Frontal cortex (tissue), 4 donors: ENCODE measurements at places on chromosomes 5 and 9. TPM values are rescaled to one million over a fixed set of nuclear protein-coding genes. Genes with fewer than 3 reads are reported as not detected.

NPM1 gene
- total RNA-seq = 414 TPM

FNIP1 gene
- 54.2 TPM for total RNA-seq

SLC34A1 gene
- total RNA-seq = not detected

C9orf50 gene
- not detected for total RNA-seq

GLDC gene
- 13.5 TPM for total RNA-seq

DIPK1B gene
- 26.9 TPM for total RNA-seq

CTSV gene
- 0.41 TPM for total RNA-seq

TDRD7 gene
- 20.4 TPM for total RNA-seq

FAM221B gene
- not detected for total RNA-seq

THOC3 gene
- 42.0 TPM for total RNA-seq

KIF4B gene
- total RNA-seq = 0.41 TPM

TTC16 gene
- not detected for total RNA-seq

SERF1A gene
- total RNA-seq = 26.1 TPM

OLFM1 gene
- 69.7 TPM for total RNA-seq

IRX2 gene
- under 0.01 TPM for total RNA-seq

IL9 gene
- not detected for total RNA-seq

SLC25A2 gene
- total RNA-seq = not detected

RAPGEF1 gene
- 28.1 TPM for total RNA-seq

DMGDH gene
- 3.7 TPM for total RNA-seq

NIM1K gene
- total RNA-seq = 8.2 TPM

DNAJB5 gene
- 57.1 TPM for total RNA-seq

IL4 gene
- not detected for total RNA-seq

SMIM33 gene
- not detected for total RNA-seq

TRIM7 gene
- total RNA-seq = 2.0 TPM

PTPRD gene
- total RNA-seq = 191 TPM

RFX3 gene
- total RNA-seq = 72.2 TPM

PRELID1 gene
- 42.4 TPM for total RNA-seq

DOCK8 gene
- 2.4 TPM for total RNA-seq

CER1 gene
- not detected for total RNA-seq

RGMB gene
- total RNA-seq = 34.6 TPM

CCL21 gene
- not detected for total RNA-seq

ANKRD18B gene
- total RNA-seq = not detected

PDZD2 gene
- 14.7 TPM for total RNA-seq

IFNK gene
- not detected for total RNA-seq

IRGM gene
- not detected for total RNA-seq

KCNV2 gene
- total RNA-seq = not detected

ITGA2 gene
- 2.0 TPM for total RNA-seq

JMY gene
- 39.9 TPM for total RNA-seq

CSF2 gene
- not detected for total RNA-seq
